ENCODE measurements at places on chromosomes 11 and 22. TPM values are rescaled to one million over a fixed set of nuclear protein-coding genes. Genes with fewer than 3 reads are reported as not detected.

Gene ZNRD2
- total RNA-seq, result 32.2 TPM

Gene PDE2A
- total RNA-seq, result 3.8 TPM

Gene NXPE1
- 0.27 TPM for total RNA-seq

Gene LARGE1
- total RNA-seq, result 62.4 TPM

Gene MOGAT2
- total RNA-seq, result 1.2 TPM

Gene NLRP10
- not detected for total RNA-seq

Gene CCDC157
- 6.9 TPM for total RNA-seq

Gene TCN2
- total RNA-seq, result 14.5 TPM
